8988T (cell line): ENCODE measurements at places on chromosomes 7 and 10.

GRCh38 chr7:29839921-29840320, 33.6 kb downstream of the WIPF3 start:
- DNase-seq, result no peak

DNA sequence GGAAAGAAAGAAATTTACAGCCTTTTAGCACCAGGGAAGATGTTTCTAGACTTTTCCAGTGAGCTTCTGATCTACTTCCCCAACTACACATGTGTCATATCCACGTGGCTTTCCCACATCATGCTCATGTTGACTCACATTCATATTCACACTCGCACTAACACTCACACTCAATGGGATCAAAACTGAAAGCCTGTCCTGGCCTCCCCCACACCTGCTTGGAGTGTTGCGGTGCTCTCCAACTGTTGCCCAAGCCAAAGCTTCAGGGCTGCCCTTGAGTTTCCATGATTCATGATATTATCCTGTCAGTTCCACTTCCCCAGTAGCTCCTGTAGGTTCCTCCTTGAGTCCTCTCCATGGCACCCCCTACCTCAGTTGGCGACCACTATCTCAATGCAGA, 444.4 kb downstream of the GATA3 start:
- no peak for DNase-seq

DNA sequence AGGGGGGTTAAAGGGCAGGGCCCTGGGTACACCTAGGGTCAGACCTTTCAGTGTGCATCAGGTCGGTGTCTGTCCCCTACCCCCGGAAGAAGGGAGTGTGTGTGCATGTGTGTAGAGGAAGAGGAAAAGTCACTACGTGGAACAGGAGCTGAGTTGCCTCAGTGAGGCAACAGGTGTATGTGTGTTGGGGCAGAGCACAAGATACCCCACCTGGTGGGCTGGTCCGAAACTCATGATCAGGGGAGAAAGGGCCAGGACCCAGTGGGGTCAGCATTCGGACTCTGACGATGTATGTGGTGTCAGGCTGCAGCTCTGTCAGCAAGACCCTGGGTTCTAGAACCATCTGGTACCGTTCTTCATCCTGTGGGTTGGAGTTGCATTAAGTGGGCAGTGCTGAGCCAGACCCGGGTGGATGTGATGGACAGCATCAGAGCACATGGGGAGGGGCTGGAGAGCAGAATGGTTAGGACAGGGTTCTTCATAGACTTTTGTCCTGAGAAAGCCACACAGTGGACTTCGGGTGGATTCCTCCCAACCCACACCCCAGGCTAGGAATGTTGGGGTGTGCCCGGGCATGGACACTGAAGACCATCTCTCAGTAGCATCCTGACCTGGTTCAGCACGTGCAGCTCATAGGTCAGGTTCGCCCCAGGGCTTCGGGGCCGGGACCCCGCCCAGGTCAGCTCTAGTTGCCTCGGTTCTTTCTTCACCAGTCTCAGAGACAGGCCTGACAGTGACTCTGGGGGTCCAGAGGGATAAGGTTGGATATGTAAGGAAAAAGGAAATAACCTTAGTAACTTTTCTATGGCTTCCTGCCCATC, 10.7 kb downstream of the EPHA1 start:
- no peak for DNase-seq

- peak; percentile 20 for DNase-seq
Measured at GRCh38 chr7:42940985-42941847, 9.0 kb downstream of the MRPL32 start.

DNA sequence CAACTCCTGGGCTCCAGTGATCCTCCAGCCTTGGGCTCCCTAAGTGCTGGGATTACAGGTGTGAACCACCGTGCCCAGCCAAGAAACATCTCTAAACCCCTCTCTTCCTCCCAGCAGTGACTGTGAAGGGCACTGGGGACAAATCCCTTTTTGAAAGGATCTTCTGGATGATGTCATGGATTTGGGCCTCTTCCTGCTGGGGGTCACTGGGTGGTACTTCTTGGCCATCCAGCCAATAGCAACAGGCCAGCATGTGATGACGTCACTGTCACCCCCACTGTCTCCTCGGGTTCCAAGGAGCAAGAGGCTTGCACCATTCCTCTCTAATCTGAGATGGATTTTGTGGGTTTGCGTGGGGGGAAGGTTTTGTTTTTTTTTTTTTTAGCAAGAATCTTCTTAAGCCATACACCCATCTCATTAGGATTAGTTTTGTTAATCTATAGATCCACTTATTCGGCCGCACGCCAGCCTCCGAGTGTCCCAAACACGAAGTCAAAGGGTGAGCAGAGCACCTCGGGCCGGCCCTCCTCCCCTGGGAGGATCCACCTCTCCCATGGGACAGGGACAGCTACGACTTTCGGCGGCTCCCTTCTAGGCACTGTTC, 29.4 kb upstream of the TNRC18 start:
- peak; percentile 6 for DNase-seq

DNA sequence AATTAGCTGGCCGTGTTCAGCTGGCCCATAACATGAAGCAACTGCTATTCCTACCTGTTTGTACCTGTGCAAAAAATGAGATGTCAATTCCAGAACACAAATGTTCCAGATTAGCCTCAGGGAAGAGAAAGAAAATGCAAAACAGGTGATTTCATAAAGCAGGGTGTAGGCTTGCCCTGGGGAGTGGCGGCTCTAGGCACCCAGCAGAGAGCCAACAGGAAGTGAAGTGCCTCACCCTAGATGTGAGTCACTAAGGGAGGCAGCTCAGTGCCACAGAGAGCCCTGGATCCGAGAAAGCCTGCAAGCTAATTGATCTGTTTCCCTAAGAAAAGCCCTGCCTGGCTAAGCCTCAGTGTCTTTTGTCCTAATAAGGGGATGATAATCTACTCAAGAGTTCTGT, 240.0 kb downstream of the ARHGAP21 start:
- DNase-seq, result peak; percentile 75

GRCh38 chr7:143455491-143455890, 12.2 kb downstream of the TAS2R60 start:
- no peak for DNase-seq

DNA sequence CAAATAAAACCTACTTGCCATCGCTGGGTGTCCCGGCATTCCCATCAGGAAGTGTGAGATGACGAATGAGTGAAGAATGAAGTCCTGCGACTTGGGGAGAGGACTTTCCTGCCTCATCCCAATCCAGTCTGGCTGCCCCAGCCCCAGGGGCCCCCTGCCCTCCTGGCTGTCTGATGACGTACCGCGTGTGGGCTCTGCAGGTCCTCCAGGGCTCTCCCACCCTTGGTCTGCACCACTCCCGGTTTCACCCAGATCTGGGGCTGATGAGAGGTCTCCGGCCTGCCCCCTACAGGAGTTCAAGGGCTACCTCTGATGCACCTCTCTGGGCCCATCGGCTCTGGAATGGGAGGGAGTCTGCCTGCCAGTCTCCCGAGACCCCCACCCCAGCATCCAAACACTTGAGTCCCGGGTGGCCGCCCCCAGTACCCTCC, 9.8 kb downstream of the ATP6V1F start:
- no peak for DNase-seq

- DNase-seq, result peak; percentile 8
Measured at GRCh38 chr7:146961617-146962016, 845.0 kb downstream of the CNTNAP2 start.

DNA sequence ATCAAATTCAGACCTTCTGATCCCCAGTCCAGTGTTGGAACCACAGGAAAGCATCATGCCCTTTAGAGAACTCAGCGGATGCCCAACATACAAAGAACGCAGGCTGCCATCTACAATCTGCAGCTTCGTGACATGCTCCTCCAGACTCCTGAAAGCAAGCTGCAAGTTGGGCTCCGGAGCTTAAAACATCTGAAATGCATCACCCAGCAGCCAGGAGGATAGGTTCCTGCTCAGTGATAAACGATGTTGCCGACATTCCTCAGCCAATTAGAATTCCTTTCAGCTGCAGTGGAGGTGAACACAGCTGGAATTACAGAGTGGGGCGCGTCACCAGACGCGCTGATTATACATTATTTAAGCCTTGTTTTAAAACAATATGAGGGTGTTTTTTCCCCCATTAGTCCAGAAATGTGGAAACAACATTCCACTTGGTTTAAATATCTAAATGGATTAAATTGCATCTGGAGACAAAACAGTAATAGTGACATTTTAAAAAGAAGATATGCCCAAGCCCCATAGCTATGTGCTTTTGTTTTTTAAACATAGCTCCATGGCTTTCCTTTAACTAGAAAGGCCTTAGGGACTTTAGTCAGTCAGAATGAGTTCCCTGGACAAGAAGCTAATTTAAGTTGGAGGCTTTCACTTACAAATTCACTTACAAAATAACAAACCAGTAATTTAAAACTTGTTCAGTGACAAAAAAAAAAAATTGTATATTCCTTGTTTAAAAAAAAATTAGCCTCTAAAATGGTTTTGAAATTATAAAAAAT, 6.3 kb downstream of the SMURF1 start:
- DNase-seq, result no peak

GRCh38 chr7:108189733-108190388, 59.7 kb upstream of the LAMB4 start:
- no peak for DNase-seq

DNA sequence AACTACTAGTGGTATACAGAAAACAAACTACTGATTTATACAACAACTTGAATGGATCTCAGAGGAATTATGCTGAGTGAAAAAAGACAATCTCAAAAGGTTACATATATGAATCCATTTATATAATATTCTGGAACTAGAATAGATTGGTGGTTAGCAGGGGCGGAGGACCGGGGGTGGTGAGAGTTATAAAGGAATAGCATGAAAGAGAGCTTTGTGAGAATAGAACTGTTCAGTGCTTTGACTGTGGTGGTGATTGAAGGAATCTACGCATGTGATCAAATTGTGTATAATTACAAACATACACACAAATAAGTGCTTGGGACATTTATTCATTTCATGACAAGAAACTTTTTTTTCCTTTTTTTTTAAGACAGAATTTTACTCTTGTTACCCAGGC, 19.6 kb downstream of the RAB19 start:
- no peak for DNase-seq

GRCh38 chr7:89771003-89771636, 383.1 kb upstream of the STEAP1 start:
- no peak for DNase-seq

GRCh38 chr7:156886020-156886795, 6.8 kb downstream of the LMBR1 start:
- no peak for DNase-seq

DNA sequence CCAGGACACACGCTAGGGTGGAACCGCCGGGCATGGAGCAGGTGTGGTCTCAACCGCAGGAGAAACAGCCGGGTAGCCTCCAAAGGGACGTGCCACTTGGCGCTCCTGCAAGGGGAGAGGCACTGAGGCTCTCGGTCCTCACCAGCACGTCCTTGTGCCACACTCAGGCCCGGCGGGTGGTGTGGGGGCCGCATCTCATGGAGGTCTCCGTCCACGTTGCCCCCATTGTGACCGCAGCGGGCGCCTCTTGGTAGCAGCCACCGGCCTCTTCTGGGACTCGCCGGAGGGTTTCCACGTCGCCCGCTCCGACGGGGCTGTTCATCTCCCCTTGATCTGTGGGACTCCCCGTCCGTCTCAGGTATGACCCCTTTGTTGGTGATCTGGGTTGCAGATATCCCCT, 49.2 kb upstream of the ELFN1 start:
- DNase-seq, result no peak

- DNase-seq, result no peak
Measured at GRCh38 chr10:72297281-72297804, 23.6 kb downstream of the DDIT4 start.

GRCh38 chr7:46173476-46174195, 252.6 kb upstream of the IGFBP3 start:
- no peak for DNase-seq

GRCh38 chr10:91017198-91017597, 96.3 kb upstream of the ANKRD1 start:
- DNase-seq, result no peak

GRCh38 chr10:4561296-4561695, 264.7 kb upstream of the AKR1E2 start:
- no peak for DNase-seq

- DNase-seq, result no peak
Measured at GRCh38 chr7:152014722-152015121, 10.8 kb upstream of the GALNT11 start.

- DNase-seq, result no peak
Measured at GRCh38 chr10:44647877-44648542, 263.1 kb upstream of the CXCL12 start.

DNA sequence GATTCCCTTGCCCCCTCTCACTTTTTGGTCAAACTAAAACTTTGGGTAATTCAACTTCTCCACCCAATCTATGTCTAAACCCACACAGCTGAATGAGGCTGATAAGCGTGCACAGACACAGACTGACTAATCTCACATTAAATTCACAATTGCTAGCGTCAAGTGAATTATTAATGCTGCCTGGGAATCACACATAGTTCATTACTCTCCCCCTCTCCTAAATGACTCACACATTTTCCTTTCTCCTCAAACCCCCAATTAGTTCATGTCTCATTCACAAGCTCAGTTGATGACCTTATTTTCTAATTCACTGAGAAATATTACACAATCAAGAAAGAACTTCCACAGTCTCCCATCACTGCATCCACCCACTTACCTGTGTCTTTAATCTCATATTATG, 14.5 kb downstream of the KLF14 start:
- DNase-seq, result no peak

- no peak for DNase-seq
Measured at GRCh38 chr10:103295374-103296015, 18.6 kb downstream of the INA start.

DNA sequence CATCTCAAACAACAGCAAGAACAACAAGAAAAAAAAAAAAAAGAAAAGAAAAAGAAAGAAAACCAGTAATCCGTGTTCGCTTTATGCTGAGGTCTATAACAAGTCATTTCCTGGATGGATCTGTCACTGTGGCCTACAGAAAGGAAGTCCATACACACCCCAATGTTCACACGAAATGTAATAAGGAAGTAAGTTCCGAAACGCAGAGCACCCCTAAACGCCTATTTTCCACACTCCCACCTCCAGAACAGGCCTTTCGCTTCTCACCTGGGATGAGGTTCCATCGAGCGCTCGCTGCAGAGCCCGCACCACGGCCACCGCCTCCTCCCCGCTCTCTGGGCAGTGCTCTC, 735 bp downstream of the ZNF394 start:
- no peak for DNase-seq

DNA sequence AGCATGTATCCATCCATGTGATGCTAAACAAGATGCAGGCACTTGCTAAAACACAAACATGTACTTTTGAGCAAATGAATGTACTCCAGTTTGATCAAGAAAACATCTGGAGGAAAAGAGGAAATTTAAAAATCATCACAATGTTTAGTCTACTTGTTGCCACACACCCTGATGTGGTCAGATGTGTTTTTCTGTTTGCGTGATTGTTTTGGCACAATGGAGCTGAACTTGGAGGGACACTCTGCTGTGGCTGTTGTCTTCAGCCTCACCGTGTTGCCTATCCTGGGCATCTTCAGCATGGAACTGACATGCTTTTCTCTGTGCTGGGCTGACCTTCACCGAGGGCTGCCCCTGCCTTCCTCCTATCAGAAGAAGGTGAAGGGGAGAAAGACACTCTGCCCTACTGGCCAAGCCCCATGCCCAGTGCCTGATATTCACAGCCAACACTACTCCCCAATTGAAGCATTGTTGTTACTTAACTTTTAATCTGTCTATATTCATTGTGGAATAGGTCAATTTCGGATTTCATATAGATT, 268.3 kb upstream of the IGFBP3 start:
- DNase-seq, result no peak

GRCh38 chr7:31432176-31432575, 81.7 kb upstream of the ITPRID1 start:
- no peak for DNase-seq

GRCh38 chr10:122986335-122986734, 6.1 kb downstream of the PSTK start:
- no peak for DNase-seq
